CD4-positive, alpha-beta T cell treated with Interleukin-10 for 1 hour (primary cell): ENCODE measurements at places on chromosomes 7 and 10.

GRCh38 chr7:26370011-26370410, 78.3 kb downstream of the SNX10 start:
- DNase-seq, result peak; percentile 7

DNA sequence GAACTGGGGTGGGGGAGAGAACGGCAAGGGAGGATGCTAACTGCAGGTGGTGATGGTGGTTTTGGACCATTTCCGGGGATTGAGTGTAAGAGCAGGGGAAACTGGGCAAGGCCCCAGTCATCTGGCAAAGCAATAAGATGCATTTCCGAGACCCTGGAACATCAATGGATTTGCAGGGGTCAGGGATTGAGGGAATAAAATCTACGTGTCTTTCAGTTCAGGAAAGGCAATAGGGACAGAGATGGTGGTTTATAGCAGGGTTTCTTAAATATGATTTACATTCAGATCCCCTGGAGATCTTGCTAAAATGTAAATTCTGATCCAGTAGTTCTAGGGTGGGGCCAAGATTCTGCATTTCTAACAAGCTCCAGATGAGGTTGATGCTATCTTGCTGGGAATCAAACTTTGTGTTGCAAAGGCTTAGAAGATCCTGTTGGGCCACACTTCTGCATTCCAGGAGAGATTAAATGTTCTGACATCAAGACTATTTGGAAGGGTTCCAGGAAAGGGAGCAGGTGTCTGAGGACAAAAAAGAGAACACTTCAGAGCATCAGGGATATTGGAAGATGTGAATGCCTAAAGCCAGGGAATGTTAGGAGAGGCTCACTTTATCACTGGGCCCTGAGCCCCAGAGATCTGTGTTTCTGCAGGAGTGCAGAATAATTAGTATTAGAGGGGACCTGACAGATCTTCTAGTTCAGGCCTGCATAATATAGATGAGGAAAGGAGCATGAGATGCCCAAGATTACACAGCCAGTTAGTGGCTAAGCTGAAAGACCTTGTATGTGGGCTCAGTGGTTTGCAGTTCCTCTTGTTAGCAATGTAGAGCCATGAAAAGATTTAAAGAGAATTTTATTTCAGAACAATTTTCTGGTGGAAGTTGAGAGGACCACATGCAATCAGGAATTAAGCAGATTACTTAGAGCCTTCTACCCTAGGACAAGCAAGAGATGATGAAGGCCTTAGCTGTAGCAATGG, 32.4 kb downstream of the BLNK start:
- DNase-seq, result no peak

DNA sequence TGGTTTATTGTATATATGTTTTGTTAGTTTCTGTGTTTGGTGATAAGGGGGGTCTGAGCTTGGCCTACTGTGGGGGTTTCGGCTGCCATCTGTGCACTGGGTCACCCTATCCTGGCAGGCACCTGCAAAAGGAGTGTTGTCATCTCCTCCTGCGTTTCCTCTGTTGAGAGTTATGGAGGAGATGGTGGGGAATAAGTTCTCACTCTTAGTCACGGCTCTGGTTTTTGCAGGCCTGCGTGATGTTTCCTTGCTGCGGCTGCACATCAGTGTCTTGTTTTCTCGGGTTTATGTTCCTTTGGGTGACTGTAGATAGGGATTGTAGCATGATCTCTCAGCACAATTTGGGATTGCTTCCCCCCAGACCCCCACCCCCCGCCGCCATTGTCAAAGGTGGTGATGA, 36.8 kb downstream of the CCM2 start:
- no peak for DNase-seq

- no peak for DNase-seq
Measured at GRCh38 chr10:43127442-43127841, 10.8 kb upstream of the CSGALNACT2 start.

GRCh38 chr7:81774551-81774950, 4.7 kb upstream of the HGF start:
- no peak for DNase-seq

DNA sequence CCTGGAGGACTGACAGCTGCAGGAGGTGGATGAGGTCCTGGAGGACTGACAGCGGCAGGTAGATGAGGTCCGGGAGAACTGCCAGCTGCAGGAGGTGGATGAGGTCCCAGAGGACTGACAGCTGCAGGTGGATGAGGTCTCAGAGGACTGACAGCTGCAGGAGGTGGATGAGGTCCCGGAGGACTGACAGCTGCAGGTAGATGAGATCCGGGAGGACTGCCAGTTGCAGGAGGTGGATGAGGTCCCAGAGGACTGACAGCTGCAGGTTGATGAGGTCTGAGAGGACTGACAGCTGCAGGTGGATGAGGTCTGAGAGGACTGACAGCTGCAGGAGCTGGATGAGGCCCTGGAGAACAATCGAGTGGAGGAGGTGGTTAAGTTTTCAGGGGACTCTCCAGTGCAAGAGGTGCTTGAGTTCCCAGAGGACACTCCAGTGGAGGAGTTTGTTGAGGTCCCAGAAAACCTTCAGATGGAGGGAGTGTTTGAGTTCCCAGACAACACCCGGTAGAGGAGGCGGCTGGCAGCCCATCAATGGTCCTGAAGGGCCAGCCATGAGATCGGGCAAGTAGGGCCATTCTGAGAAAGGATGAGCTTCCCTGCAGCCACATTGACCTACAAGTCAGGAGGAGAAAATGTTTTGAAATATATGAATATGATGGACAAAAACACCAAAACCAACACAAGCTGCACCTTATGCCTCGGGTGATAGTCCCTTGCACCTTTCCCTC, 4.7 kb upstream of the EIF5AL1 start:
- no peak for DNase-seq

- DNase-seq, result no peak
Measured at GRCh38 chr7:24948739-24949138, 31.2 kb downstream of the OSBPL3 start.

GRCh38 chr10:24351961-24352360, 143.0 kb downstream of the KIAA1217 start:
- no peak for DNase-seq

DNA sequence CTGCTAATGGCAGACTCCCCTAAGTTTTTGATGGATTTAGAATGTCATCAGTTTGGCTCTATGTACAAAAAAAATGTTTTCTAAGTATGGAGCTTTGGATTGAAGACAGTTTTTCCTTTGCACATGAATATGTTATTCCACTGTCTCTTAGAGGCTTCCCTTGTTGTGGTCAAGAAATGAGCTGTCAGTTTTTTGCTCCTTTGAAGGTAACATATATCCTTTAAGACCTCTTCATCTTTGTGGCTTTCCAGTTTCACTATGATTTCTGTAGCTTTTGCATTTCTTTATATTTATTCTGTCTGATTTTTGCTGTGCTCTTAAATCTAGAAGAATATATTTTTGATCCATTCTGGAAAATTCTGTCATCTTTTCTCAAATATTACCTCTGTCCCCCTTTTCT, 15.8 kb upstream of the ODAD2 start:
- no peak for DNase-seq

DNA sequence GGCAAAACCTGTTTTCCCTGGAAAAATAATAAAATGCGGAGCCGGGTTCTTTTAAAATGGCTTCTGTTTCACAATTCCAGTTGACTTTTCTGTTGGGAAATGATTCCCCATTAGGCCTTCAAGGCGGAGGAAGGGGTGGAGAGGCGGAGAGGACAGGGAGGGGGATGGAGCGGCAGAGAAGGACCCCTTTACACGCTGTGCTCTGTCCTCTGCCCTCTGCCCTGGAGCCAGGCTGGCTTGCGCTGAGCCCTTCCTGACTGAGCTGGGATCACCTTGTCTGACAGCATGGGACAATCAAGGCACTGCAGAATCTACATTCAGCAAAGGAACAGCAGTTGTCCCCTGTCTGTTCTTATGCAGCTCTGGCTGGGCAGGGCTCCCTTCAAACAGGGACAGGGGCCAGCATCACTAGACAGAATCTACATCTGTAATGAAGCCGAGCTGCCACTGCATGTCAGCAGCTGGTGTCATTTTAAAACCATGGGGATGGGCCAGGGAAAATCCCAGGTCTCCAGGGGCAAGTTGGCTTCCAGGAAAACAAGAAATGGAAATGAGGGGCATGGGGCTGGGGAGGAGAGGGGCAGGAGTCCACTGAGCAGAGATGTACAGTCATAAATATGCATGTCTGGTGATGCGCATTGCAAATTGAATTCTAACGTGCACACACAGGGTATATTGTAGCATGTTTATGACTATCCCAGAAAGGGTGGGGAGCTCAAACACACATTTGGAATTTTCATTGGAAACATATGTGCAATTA, 120.0 kb downstream of the MKX start:
- DNase-seq, result no peak

- no peak for DNase-seq
Measured at GRCh38 chr10:84668186-84668763, 339.9 kb downstream of the CCSER2 start.

GRCh38 chr10:86066696-86067095, 299.9 kb downstream of the GRID1 start:
- DNase-seq, result no peak

DNA sequence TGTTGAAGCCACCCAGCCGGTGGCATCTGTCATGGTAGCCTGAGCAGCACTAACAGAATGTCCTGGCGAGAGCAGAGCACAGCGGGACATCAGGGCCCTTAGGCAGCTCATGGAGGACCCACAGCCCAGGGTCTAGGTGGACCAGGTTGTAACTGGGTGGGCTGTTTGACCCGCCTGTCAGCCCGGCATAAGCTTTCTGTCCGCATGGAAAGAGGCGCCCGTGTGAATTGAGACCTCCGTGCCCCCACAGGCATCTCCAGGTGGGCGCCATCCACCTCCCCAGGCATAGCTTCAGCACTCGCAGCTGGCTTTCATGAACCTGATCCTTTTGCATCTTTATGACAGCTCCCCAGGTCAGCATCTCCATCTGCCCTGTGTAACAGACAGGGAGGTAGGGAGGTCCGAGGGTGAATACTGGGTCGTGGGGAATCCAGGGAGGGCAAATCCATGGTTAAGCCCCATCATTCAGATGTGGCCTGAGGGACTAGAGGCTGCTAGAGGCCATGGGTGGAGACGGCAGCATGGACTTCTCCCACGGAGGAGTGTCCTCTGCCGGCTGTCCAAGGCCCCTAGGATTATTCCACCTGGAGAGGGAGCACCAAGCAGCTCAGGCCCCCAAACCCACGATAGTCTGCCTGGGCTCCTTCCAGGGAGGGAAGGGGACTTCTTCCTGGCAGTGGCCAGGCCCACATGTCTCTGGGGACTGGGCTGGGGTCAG, 371.6 kb upstream of the MKI67 start:
- no peak for DNase-seq

GRCh38 chr7:4103352-4104091, 578.6 kb upstream of the FOXK1 start:
- no peak for DNase-seq
